ENCODE measurements at places on chromosomes 4 and X.

- no peak for DNase-seq
These were observed 8.5 kb downstream of the RAB9A start for GRCh38 chrX:13697455-13697854.

DNA sequence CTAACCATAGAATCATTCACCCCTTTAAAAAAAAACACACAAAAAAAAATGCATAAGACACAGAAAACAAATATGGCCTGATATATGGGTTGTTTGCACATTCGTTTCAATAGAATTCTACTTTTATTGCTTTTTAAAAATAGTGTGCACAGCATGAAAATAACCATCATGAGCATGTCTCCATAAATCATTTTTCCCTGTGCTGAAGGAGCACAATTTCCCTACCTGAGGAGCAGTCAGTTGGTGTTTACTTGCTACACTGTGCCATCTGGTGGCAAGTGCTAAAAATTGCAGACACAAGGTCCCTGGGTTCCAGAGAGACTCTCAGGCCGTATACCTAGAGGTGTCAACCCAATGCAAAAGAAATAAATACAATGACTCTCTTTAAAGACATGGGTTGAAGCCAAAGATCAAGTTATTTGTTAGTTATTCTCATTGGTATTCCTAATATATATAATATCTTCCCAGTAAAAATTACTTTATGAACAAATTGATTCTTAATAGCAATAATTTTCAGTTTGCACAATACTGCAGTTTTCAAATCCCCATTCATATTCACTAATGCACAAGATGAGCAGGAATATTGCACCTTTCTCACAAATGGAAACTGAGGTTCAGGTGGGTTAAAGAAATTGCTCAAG is 551.4 kb downstream of the IQCM start:
- DNase-seq: peak; percentile 15

DNA sequence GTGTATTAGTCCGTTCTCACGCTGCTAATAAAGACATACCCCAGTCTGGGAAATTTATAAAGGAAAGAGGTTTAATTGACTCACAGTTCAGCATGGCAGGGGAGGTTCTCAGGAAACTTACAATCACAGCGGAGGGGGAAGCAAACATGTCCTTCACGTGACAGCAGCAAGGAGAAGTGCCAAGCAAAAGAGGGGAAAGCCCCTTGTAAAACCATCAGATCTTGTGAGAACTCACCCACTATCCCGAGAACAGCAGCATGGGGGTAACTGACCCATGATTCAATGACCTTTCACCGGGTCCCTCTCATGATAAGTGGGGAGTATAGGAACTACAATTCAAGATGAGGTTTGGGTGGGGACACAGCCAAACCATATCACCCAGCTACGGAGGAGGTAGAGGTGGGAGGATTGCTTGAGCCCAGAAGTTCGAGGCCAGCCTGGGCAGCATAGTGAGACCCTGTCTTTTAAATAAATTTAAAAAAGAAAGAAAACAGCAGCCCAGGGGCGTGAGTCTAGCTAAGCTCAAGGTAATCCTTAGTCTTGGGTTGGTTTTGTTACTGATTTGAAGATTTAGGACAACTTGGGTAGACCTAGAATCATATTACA is 46.4 kb upstream of the TMEM131L start:
- no peak for DNase-seq

GRCh38 chrX:120287513-120288112 is 23.6 kb downstream of the TMEM255A start:
- DNase-seq: no peak

- no peak for DNase-seq
These were observed 168.5 kb upstream of the MXRA5 start for GRCh38 chrX:3514996-3515395.

DNA sequence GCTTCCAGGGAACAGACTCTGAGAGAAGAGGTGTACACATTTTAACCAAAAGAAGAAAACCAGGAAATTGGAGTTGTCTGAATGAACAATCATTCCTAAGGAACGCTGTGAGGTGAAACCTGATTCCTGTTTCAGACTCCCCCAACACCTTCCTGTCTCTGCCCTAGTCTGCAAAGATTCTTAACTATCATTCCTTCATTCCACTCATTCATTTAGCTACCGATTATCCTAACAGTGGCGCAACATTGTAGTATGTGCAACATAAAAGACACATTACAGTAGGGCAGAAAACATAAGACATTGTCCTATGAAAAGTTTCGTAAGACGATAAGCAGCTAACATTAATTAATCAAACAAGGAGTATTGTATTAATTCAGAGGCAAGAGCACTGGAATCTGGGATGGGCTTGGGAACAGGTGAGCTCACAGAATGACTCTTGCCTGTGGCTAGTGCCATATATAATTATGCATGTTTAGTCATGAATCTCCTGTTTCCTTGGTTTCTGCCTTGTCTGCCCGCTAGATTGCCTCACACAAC is 23.8 kb upstream of the ADH7 start:
- no peak for DNase-seq

DNA sequence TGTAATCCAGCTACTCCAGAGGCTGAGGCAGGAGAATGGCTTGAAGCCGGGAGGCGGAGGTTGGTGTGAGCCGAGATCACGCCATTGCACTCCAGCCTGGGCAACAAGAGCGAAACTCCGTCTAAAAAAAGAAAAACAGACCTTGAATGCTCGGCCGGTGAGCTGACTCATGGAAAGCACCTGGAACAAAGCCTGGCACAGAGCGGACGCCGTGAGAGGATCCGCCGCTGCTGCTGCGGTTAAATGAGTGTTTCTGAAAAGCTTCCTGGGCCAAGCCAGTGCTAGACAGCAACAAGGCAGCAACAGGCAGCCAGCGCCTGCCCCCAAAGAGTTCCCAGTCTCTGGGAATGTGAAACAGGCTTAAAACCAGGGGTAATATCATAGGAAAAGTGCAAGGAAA is 186.4 kb downstream of the AFAP1 start:
- DNase-seq: no peak

GRCh38 chr4:132203618-132204017 is 945.5 kb upstream of the PCDH10 start:
- DNase-seq: no peak

DNA sequence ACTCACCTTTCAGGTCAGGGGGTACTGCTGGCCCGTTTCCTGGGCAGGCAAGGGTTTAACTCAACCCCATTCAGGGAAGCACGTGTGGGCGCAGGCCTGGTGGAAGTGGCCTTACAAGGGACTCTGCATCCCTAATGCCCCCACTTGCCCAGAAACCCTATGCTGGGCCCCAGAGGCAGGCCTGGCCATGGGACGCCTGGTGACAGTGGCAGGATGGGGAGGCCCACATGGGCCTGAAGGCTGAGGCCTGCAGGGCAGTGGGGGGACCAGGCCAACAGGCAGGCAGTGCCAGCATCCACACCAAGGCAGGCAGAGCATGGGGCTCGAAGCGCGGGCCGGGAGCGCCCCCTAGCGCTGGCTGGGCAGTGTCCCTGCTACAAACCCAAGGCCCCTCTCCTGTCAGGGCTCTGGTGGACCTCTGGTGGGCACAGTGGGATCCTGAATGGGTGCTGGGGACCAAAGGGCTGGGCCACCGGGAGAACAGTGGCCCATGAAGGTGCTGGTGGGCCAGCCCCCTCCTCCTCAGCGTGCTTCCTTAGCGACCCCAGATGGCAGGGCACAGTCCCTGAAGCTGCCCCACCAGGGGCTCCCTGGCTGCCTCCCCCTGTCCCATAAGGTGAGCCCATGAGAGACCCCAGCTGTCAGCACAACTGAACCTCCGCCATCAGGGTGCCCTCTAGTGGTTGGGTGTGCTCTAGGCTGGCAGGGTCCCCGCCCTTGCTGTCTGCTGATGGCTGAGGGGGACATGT is 16.8 kb downstream of the FGFR3 start:
- peak; percentile 48 for DNase-seq

DNA sequence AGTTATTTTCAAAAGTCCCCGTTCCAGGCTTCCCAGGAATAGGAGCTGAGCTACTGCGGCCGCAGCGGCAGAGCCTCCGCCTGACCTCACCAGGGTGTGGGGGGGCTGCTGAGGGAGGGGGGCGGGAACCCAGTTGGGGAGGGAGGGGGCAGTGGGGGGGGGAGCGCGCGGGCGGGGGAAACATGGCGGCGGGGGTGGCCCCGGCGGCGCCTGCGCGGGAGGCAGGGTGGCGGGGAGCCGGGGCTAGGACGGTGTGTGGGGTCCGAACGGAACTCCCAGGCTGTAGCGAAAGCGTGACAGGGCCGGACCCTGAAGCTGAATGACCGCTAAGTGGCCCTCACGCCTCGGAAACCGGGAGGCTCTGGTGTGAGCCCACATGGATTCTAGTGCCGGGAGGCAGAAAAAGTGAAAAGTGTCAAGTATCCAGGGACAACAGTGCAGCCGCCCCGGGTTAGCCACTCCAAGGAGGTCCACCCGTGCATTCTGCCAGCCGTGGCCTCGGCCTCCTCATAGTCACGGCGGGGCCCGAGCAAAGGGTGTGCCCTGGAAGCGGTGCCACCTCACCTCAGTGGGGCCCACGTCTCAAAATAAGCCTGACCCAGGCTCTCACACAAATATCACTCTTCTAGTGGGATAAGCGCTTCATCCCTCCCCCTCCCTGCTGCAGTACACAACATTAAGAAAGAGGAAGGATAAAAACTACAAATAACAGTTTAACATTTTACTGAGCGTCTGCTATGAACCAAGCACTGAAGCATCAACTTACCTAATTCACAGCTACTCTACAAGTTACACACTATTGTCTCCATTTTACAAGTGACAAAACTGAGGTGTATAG is at the start of gene KLHL13:
KLHL13 (minus strand) TSS at position 98 of the 838 bp plus-strand sequence. CDS start 88,337 bp downstream, outside the sequence.
- DNase-seq: no peak

- no peak for DNase-seq
These were observed 127.3 kb downstream of the PRSS12 start for GRCh38 chr4:118225511-118225910.

DNA sequence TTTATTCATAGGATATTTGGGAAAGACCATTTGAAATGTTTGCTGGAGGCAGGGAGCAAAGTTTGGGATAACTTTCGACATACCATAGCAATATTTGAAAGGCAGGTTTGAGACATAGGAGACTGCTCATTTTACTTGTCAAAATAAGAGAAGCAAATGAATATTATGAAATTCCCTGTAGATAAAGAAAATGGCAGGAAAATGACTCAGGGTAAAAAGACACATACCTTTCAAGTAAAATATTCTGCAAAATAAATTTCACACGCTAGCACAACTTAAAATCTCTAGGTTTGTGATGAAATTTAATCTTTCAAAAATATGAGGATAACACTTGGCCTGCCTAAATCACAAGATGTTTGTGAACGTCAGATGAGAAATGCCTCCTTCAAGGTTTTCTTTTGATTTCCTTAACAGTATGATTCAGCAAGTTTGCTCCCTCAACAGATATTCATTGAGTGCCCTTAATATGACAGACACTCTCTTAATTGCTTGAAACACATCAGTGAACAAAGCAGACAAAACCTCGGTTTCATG is 6.6 kb downstream of the TMEM156 start:
- no peak for DNase-seq

DNA sequence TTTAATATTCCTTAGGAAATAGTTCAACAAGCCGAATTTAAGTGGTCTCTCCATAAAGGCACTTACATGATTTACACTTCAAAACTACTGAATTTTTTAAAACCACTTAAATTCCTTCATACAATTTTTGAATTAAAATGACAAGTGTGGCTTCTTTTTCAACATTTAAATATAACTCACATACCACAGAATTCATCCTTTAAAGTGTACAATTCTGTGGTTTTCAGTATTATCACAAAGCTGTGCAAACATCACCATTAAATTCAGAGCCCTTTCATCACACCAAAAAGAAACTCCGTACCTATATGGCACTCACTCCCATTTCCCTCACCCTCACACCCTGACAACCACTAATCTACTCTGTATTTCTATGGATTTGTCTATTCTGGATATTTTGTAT is 200.9 kb upstream of the MAB21L2 start:
- no peak for DNase-seq

- DNase-seq: no peak
These were observed 510.9 kb downstream of the PPP4R3C start for GRCh38 chrX:26952213-26952612.

DNA sequence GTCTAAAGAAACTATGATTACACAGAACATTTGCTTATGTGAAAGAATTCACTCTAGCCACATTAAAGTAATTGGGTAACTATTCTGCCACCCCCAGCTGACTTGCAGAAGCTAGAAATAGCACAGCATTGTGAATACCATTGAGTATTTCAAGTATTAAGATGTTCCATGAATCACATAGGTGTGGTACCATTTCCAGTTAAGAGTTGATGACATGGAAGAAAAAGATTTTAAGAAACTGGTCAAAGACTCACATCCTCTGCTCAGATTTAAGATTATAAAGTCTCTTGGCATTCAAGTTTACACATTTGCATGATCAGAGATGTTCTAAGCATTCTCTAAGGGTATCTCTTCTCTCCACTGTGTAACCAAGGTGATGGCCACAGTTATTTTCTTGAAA is 287.5 kb downstream of the CAMK2D start:
- DNase-seq: no peak

- peak; percentile 81 for DNase-seq
These were observed 128.6 kb downstream of the SHROOM3 start for GRCh38 chr4:76563454-76564122.

- DNase-seq: no peak
These were observed 47.9 kb upstream of the QRFPR start for GRCh38 chr4:121428721-121429120.

DNA sequence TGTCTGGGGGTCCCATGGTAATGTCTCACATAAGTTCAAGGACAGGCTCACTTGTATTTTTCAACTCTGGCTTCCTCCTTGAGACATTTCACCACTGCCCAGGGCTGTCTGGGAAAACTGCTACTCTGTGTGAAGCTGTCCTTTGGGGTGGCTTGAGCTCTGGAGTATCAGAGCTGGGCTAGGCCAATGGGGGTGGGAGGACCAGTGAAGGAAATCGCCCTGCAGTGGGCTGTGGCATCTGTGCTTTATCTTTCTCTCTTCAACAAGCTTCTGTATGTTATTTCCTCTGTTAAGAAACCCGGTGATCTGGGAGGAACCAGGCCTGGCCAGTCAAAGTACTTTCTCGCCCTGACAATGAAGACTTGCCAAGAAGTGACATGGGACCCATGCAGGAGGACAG is 87.4 kb downstream of the SMIM20 start:
- DNase-seq: no peak

DNA sequence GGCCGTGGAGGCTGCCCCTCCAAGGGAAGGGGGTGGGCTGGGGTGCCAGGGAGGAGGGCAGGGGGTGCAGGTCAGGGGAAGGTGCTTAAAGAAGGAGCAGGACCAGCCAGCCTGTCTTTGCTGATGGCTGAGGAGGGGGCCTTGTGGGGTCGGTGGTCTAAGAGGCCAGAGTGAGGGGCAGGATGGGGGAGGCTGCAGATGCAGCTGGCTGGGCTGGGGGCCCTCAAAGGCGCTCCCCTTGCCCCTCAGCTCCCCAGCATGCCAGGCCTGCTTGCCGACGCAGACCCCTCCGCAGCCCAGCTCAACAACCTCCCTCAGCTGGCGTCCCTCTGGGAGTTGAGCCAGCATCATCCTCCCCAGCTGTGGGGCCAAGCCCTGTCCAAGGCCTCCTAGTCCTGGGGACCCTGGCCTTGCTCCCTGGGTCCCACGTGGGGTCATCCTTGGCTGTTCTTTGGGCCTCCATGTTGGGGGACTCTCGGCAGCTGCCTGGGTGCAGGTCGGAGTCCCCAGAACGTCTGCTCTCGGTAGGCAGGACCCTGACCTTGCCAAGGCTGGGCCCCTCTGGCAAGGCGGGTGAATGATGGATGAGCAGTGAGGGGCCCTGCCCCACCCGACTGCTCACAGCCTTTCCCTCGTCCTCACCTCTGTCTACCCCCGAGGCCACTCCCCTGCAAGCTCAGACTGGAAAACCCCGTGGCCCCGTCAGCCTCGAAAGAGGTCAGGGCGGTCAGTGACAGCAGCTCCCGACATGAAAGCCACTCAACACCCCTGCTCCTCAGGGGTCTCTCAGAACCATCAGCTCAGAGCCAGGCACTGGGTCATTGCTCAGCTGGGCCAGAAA is 119.4 kb downstream of the FAM53A start:
- no peak for DNase-seq

GRCh38 chrX:76550016-76550415 is 122.5 kb downstream of the MAGEE1 start:
- DNase-seq: no peak

All from DMS 273 treated with DMSO at 0.1 percent for 48 hours (cell line).